Testis (tissue), 5 donors: ENCODE measurements at places on chromosomes 2 and 18.

DNA sequence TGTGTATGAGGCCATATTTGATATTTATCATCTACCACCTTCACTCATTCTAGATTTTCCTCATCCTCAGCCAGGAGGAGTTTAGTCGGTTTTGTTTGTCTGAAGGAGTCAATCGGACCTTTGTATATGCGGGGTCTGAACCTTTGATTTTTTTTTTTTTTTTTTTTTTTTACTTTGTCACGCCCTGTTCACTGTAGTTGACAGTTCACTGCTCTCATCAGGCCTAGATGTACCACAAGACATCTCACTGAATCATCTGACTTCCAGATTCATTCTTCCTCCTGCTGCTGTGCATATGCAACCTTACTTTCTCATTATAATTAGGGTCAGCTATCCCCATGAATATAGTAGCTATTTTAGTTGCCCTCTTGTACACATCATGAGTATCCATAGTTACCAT lies 133.2 kb downstream of the ARHGAP15 start:
- DNase-seq: no peak
- no peaks in the 10 kb centered on the region for H3K36me3 ChIP-seq
- H3K4me3 ChIP-seq: no peak overlapping the region
- no peak overlapping the region for H3K27ac ChIP-seq
- no peaks in the 10 kb centered on the region for H3K4me1 ChIP-seq
- H3K27me3 ChIP-seq: no peaks in the 10 kb centered on the region

- H3K27me3 ChIP-seq: no peaks in the 10 kb centered on the region
- no peak within 1 kb of the TSS for H3K27ac ChIP-seq
- H3K36me3 ChIP-seq: no peaks in the 10 kb centered on the region
- H3K4me1 ChIP-seq: no peaks in the 10 kb centered on the region
- no peak within 1 kb of the TSS for H3K4me3 ChIP-seq
Observed at GRCh38 chr2:233728723-233729301, at the start of gene UGT1A3. Gene UGT1A3, plus strand, starts transcription at chr2:233729042. Its CDS starts 85 bp downstream, at chr2:233729127.

DNA sequence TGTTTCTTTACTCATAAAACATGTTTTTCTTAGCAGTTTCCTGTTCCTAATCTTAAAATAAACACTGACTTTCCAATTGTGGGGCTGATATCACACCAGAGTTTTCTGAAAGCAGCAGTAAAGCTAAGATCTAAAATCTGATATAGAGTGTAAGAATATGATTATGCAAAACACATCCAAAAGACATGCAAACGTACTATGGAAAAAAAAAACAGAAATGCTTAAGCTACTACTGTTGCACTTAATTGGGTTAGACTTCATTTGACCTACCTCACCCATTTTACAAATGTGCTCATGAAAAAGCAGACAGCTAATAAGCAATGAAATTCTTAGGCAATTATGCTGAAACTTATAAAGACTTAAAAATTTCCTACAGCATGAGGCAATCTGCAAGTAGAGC lies 10.5 kb downstream of the CYTIP start:
- no peak overlapping the region for H3K4me3 ChIP-seq
- peaks cover 13% of the 10 kb centered on the region for H3K4me1 ChIP-seq
- DNase-seq: no peak

DNA sequence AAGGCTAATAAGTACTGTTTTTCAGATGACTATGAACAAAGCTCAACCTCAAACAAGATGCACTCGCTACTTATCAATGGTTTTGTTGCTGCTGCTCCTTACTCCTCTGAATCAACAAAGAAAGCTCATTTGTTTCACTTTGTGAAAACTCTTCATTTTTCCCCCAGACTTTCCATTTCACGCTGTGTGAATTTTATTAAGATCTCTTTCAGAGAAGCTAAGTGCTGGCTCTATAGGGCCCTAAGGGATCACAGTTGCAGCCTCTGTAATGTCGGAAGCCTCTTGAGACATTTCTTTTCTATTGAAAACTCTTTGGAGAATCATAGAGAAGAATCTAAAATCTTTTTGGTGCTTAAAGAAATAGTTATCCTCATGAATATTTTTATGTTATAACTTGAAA lies 209.8 kb downstream of the CD226 start:
- no peak overlapping the region for H3K27ac ChIP-seq
- no peaks in the 10 kb centered on the region for H3K36me3 ChIP-seq
- no peaks in the 10 kb centered on the region for H3K27me3 ChIP-seq
- H3K4me1 ChIP-seq: no peaks in the 10 kb centered on the region
- H3K4me3 ChIP-seq: no peak overlapping the region

DNA sequence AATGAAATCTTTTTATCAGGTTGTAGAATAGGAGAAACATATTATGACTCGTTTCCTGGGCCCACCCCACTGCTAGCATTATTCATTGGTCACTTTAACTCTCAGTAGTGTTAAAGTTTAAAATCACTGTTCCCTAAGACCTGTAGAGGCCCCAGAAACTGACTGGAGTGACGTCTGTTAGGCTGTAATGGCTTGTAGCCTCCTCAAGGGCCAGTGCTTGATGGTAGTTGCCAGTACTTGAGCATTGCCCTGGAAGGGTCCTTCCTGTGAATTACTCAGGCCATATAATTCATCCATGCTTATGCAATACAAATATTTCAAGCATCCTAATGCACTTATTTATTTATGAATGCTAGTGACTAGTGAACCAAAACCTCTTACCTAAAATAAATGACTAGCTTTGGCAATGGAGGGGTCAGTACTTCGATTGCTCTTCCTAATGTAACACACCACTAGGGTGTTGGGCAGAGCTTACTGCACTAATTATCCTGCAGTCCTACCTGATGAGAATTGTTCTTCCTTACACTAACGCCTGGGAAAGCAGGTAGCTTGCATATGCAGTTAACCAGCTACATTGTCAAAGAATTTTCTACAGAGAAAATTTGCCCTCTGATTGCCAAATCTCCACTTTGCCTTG lies 31.2 kb downstream of the ARHGAP25 start:
- no peak for DNase-seq
- H3K27me3 ChIP-seq: no peaks in the 10 kb centered on the region
- peaks cover 30% of the 10 kb centered on the region for H3K4me1 ChIP-seq
- H3K27ac ChIP-seq: no peak overlapping the region

DNA sequence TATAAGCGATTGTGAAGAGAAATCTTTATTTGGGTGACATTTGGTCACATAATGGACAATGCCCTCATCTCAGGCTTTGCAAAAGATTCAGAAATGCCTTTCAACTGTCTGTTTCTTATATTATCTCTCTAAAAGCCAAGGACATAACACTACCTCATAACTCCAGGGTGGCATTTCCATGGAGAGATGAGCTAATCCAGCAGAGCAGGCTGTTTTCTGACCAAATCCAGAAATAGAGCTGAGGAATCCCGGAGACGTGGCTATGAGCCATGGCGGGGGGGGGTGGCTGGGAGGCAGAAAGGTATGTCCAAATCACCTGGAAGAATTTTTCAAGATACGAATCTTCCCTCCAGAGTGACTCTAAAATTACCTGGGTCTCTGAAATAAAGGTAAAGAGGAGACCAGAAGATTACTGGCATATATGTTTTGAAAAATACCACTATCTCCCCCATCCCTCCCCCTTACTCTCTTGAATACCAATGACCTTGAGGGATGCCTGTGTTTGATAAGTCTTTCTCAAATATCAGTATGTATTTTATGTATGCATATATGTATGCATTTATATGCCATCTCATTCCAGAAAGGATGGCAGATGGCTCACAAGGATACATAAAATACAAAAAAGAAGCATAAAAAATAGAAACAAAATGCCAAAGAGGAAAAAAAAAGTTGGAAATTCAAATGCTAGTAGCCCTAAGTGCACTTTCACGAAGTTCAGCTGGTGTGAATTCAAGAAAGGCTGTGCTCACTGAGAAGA lies 296.0 kb upstream of the MGAT5 start:
- H3K36me3 ChIP-seq: no peaks in the 10 kb centered on the region
- H3K27me3 ChIP-seq: no peaks in the 10 kb centered on the region

- no peak for DNase-seq
- H3K36me3 ChIP-seq: no peaks in the 10 kb centered on the region
- H3K4me1 ChIP-seq: peaks cover 7% of the 10 kb centered on the region
- no peak overlapping the region for H3K4me3 ChIP-seq
Observed at GRCh38 chr2:45647356-45647755, 4.1 kb upstream of the PRKCE start.

GRCh38 chr18:3947383-3947782 lies 497.4 kb downstream of the TGIF1 start:
- no peak overlapping the region for H3K27ac ChIP-seq
- no peaks in the 10 kb centered on the region for H3K4me1 ChIP-seq

DNA sequence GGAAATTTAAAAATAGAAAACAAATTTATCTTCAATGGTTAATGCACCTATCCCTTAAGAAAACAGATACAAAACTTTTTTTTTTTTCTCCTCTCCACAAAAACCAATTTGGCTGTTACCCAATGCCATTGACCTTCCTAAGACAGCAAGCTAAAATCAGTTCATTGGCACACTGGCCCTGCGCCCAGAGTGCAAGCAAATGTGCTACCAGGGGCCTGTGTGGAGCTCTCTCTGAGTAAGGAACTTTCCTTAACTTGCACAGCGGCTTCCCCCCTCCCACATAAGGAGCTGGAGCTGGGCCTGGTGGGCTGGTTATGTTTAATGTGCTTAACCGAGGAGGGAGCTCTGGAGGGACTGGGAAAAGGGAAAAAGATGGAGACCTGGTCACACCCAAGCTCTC lies 17.6 kb upstream of the POU3F3 start:
- H3K36me3 ChIP-seq: no peaks in the 10 kb centered on the region
- no peak overlapping the region for H3K4me3 ChIP-seq
- H3K27me3 ChIP-seq: no peaks in the 10 kb centered on the region
- no peaks in the 10 kb centered on the region for H3K4me1 ChIP-seq

DNA sequence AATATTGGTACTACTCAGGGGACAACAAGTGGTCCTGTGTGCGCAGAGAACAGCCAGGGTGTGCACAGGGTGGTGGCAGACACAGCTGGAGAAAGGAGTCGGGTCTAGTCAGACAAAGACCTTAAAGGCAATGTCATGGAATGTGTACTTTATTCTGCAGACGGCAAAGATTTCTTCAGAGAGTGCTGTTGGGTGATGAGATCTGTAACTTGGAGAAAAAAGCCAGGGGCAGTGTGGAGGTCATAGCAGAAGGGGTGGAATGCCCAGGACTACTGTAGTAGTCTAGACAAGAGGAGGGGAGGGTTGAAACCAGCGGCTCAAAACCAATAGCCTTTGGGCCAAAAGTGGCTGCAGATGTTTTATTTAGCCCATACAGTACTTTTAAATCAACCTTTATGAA lies 121.3 kb upstream of the ZFP36L2 start:
- no peaks in the 10 kb centered on the region for H3K36me3 ChIP-seq
- peaks cover 46% of the 10 kb centered on the region for H3K4me1 ChIP-seq

DNA sequence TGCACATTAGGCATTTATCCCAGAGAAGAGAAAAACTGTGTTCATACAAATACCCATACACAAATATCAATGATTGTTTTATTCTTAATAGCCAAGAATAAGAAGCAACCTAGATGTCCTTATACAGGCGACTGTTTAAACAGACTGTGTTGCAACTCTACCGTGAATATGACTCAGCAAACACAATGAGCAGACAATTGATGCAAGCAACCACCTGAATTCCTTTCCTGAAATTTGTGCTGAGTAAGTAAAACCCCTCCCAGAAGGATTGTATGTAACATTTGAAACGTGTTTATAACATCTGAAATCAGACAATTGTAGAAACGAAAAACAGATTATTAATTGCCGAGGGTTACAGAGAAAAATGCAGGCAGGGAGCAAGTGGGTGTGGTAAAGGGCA lies 621.9 kb upstream of the SOX11 start:
- H3K27me3 ChIP-seq: no peaks in the 10 kb centered on the region
- no peak overlapping the region for H3K4me3 ChIP-seq
- H3K4me1 ChIP-seq: no peaks in the 10 kb centered on the region

DNA sequence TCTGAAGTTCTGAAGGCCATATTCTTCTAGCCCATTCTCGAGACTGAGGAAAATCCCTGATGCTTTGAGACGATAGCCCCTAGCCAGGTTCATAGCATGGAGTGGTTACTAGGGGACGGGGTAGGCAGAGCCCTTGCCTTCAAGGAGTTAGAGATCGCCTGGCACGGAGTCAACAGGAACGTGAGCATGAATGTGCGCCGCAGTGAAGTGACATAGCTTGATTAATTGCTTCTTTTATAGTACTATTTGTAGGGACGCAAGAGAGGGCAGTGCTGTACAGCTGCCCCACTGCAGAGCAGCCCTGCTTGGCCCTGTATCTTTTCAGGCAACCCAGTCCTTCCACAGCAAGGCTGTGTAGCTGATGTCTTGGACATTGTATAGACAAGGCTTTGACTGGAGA lies 26.2 kb downstream of the HRH4 start:
- no peaks in the 10 kb centered on the region for H3K4me1 ChIP-seq
- no peak overlapping the region for H3K27ac ChIP-seq
- H3K4me3 ChIP-seq: no peak overlapping the region

DNA sequence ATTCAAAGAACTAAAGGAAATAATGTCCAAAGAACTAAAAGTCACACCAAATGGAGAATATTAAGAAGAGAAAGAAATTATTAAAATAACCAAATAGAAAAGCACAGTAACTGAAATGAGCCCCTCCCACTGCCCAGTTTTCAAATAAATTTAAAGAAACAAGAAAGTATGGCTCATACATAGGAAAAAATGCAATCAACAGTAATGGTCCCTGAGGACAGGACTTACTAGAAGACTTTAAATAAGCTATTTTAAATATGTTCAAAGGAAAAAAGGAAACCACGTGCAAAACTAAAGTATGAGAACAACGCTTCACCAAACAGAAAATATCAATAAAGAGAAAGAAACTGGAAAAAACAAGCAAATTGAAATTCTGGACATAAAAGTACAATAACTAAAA lies 58.9 kb downstream of the TMEM131 start:
- H3K27ac ChIP-seq: no peak overlapping the region
- H3K4me1 ChIP-seq: peaks cover 12% of the 10 kb centered on the region
- no peak overlapping the region for H3K4me3 ChIP-seq
- H3K27me3 ChIP-seq: no peaks in the 10 kb centered on the region

DNA sequence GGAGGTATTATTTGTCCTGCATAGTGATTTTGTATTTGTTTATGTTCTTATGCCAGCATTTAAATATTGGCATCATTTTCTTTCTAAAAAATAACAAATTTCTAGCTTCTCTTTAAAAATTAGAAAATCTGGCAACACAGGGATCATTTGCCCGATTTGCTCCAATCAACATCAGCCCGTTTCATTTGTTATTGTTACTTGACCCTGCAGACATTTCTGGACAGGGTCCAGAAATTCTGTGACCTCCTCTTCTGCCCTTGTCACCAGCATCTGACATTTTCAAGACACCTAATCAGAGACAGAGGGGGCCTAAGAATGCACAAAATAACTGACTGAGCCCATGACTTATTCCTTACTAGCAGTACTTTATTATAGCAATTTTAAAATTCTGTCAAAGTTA lies 253.3 kb downstream of the MREG start:
- DNase-seq: no peak
- H3K27ac ChIP-seq: no peak overlapping the region
- H3K4me3 ChIP-seq: no peak overlapping the region

- H3K4me1 ChIP-seq: peaks cover 9% of the 10 kb centered on the region
- no peaks in the 10 kb centered on the region for H3K27me3 ChIP-seq
- H3K27ac ChIP-seq: no peak overlapping the region
- H3K36me3 ChIP-seq: no peaks in the 10 kb centered on the region
- DNase-seq: no peak
Observed at GRCh38 chr2:47165001-47165555, 10.0 kb upstream of the STPG4 start.

GRCh38 chr2:174076975-174077374 lies 111.8 kb upstream of the SP3 start:
- H3K27ac ChIP-seq: no peak overlapping the region
- DNase-seq: no peak
- H3K27me3 ChIP-seq: no peaks in the 10 kb centered on the region
- no peaks in the 10 kb centered on the region for H3K4me1 ChIP-seq
- H3K36me3 ChIP-seq: no peaks in the 10 kb centered on the region
